ENCODE measurements at places on chromosomes 4 and X. TPM values are rescaled to one million over a fixed set of nuclear protein-coding genes. Genes with fewer than 3 reads are reported as not detected.

- DNase-seq, result peak; percentile 63
- H3K36me3 ChIP-seq, result peaks cover 66% of the 10 kb centered on the region
- peak overlapping the region; percentile 85 for H3K27ac ChIP-seq
- no peaks in the 10 kb centered on the region for H3K27me3 ChIP-seq
Observed at GRCh38 chr4:1337376-1337831, 9.6 kb upstream of the UVSSA start.

DNA sequence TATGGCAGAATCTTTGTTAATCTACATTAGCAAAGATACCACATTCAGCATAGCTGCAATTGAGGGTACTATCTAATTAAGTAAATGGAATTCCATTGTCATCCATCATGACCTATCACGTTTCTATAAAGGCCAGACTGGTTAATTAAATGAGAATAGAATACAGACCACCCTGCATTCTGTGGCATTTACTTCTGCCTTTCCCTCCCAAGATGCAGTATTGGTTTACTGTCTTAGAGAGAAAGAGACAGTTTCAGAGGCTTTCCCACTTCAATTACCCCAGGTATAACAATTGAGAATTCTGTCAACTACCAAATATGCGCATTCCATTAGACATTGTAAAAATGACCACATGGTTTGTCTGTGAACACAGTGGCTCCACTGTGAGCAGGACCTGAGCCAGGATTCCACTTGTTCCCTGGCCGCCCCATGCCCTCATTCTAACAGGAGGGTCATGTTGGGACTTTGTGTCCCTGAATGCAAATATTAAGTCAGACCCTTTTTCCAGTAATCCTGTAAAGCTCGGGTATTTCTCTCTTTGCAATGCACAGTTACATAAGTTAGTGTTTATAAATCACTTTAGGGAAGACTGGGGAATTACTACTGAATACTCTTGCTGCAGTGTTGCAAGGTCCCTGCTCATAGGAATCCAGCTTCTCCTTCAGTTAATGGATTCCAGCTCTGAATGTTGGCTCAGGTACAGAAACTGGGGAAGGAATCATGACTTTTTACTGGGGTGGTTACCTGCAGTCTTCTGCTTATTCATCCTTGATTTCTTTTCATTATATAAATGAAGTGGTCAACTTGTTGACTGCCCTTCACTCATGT is 261.0 kb downstream of the PDGFC start:
- DNase-seq, result no peak
- H3K36me3 ChIP-seq, result no peaks in the 10 kb centered on the region
- no peaks in the 10 kb centered on the region for H3K4me1 ChIP-seq
- H3K27ac ChIP-seq, result no peak overlapping the region
- H3K4me3 ChIP-seq, result no peak overlapping the region

ADAM29 gene
- total RNA-seq, result not detected

MAP7D3 gene
- 14.5 TPM for total RNA-seq

- peaks cover 65% of the 10 kb centered on the region for H3K4me1 ChIP-seq
- peaks cover 80% of the 10 kb centered on the region for H3K36me3 ChIP-seq
- peak; percentile 14 for DNase-seq
- H3K4me3 ChIP-seq, result no peak overlapping the region
- H3K27me3 ChIP-seq, result no peaks in the 10 kb centered on the region
- no peak overlapping the region for H3K27ac ChIP-seq
Observed at GRCh38 chrX:1485033-1485432, 32.3 kb upstream of the ASMTL start.

DNA sequence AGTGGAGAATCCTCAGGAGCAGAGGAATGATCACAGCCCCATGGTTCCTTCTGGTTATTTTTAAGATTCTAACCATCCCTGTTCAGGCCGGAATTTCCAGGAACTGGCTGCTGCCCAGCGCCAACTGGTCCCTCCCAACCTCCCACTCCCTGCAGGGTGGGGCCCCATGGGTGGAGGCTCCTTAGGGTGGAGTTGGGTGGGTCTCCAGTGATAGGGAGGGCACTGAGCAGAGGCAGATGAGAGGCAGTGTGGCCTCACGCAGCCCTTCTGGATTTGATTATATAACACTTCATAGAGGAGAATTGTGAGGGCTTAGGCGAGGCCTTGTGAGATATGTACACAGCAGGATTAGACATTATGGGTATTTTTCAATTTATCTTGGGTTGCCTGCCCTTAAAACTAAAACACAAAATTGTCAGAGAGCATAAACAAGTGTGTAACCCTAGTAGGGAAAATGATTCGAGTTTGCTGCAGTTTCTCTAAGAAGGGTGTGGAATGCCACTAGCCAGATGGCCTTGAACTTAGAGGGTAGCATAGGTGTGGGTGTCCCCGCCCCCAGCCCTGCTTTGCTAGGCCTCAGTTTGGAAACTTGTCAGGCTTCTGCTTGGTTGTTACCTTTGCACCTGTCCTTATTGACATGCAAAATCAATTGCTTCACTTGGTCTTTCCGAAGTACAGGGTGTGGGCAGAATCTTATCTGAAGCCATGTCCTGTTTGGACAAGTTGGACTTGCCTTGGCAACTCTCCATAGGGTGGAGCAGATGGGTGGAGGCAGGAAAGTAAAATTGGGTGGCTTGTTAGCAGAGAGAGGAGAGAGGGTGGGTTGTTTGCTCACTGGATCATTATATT is 9.4 kb downstream of the KLF3 start:
- peaks cover 74% of the 10 kb centered on the region for H3K4me1 ChIP-seq
- no peak overlapping the region for H3K27ac ChIP-seq
- H3K36me3 ChIP-seq, result peaks cover 7% of the 10 kb centered on the region
- DNase-seq, result no peak

PDE5A gene
- 1.1 TPM for total RNA-seq

All from activated CD4-positive, alpha-beta memory T cell treated with anti-CD3 and anti-CD28 coated beads, Interleukin-2, amount 10 ng/mL, durations not matched to agents 7 days and 5 days (primary cell).